NK-92 treated with Interleukin-12 subunit alpha and Interleukin-12 subunit beta, amount 100 ng/mL, for 24 hours (cell line): ENCODE measurements at places on chromosomes 1 and 21.

- no peak for DNase-seq
These were observed 172.4 kb downstream of the NFIA start for GRCh38 chr1:61254634-61255357.

- no peak for DNase-seq
These were observed 476.6 kb downstream of the SETD4 start for GRCh38 chr21:35583566-35584216.

GRCh38 chr1:99659755-99660210, 13.9 kb downstream of the PALMD start:
- DNase-seq, result no peak

DNA sequence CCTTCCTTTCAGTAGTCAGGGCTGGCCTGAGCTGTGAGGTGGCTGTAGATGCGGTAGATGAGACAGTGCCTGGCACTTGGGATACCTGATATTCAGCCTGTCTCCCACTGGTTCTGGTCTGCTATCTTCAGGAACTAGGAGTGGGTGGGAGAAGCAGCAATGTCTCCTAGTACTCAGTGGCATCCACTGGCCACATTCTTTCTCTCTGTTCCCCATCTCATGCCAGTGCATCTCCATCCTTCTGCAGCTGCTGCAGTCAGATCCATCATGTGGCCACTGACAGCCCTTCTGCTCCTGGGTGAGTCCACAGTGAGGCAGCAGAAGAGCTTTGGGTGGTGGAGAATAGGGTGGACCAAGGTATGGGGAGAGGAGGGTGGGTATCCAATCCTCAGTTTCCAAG, 1.1 kb downstream of the FCRLB start:
- no peak for DNase-seq

DNA sequence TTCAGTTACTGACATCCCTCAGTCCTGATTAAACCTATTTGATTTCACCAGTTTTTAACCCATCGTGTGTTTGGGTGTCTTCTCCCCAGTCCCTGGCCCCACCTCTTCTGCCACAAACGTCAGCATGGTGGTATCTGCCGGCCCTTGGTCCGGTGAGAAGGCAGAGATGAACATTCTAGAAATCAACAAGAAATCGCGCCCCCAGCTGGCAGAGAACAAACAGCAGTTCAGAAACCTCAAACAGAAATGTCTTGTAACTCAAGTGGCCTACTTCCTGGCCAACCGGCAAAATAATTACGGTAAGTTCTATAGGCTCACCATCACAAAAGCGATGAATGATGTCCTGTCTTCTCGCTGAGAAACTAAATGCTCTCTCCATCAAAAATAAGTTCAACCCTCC, 28.7 kb downstream of the NBPF3 start:
- no peak for DNase-seq
